ENCODE measurements at places on chromosomes 5 and 9.

- DNase-seq: no peak
Observed at GRCh38 chr9:123825342-123826060, 104.4 kb downstream of the DENND1A start.

DNA sequence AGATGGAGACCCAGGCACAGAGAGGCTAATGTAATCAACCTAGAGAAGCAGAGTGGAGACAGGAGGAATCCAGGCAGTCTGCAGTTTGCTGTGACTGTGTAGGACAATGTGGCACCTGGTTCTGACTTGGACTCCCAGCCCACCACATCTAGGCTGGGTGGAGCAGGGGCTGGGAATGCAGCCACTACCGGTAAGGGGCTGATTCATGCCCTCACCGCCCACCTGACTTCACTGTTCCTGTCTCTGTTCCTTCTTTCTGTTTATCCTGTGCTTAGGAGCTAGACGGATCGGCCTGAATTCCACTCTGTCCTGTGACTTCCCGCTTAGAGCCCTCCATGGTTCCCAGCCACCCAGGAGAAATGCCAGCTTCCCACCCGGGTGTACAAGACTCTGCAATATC lies 2.6 kb downstream of the PDLIM4 start:
- DNase-seq: no peak

DNA sequence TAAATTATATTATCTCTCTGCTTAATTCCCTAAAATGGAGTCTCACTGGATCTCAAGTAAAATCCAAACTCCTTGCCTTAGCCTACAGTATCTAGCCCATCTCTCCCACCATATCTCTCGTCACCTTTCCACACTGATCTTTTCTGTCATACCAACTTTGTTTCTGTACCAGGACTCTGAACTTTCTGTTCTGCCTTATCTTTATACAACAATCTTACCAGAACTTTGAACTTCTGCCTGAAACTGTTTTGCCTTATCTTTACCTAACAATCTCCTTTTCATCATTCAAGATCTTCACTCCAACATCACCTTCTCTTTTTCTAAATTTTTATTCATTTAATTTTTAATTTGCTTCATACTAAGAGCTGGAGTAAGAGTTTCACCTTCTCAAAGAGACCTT lies 139.0 kb downstream of the CPLANE1 start:
- DNase-seq: no peak

GRCh38 chr5:151195622-151196021 lies 28.3 kb downstream of the CCDC69 start:
- DNase-seq: no peak

DNA sequence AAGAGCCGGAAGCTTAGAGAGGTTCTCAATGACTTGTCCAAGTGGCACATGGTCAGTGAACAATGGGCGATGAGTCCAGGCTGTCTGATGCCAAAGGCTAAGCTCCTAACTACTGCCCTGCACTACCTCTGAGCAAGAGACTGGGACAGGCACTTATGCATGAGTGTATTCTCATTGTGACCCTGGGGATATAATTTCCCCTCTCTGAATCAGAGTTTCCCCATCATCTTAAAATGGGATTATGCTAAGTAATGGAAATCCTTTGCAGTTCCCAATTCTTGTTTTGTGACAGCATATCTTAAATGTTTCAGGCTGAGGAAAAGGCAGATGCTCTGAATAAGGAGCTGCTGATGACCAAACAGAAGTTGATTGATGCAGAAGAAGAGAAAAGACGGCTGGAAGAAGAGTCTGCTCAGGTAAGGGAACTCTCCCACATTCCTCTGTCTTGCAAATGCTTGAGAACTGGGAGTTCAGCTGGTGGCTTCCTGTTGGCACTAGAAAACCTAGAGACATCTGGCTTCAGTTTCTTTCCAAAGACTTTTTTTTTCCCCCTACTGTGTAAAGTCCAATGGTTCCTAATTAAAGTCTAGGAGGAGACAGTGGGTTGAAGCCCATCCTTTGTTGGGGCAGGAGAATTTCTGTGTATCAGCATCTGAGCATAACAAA lies 64.1 kb downstream of the GPR21 start:
- no peak for DNase-seq

DNA sequence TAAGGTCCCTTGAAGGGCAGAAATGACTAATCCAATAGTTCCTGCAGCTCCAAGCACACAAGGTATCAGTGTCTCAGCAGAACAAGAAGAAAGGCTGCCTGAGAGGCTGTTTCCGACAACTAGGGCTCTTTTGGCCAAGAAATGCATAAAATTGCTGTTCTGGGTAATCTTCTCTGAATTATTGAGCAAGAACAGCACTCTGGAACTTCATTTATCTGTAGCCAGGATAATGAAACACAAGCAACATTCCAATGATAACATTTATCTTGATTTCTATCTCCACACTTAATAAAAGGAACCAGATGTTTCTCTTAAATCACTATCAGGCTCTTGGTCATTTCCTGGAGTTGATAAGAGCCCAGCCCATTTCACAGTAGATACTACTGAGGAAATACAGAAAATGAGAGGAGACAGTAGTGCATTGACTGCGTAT lies 17.0 kb upstream of the AUH start:
- DNase-seq: no peak

GRCh38 chr9:13568405-13568804 lies 288.9 kb upstream of the MPDZ start:
- DNase-seq: no peak

- no peak for DNase-seq
Observed at GRCh38 chr5:32767948-32768467, 56.9 kb downstream of the NPR3 start.

DNA sequence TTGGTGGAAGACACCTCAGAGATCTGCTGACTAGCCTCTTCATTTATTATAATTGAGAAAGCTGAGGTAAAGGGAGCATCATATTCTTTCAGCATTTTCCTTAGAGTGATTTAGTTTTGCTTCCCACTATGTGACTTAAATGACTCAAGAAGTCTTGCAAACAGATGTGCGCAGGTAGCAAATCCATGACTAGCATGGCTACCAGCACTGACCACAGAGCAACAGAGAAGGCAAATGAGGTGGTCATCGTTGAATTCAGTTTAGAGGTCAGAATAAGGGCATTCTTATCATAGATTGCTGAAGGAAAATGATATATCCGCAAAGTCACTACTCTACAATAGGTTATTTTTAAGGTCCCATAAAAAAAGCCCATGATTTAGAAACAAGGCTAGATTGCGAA lies 162.2 kb downstream of the PIK3R1 start:
- DNase-seq: no peak

- DNase-seq: no peak
Observed at GRCh38 chr9:94210616-94211603, 48.2 kb upstream of the ZNF169 start.

- DNase-seq: no peak
Observed at GRCh38 chr5:126741361-126741760, 35.6 kb upstream of the LMNB1 start.

- no peak for DNase-seq
Observed at GRCh38 chr5:134523543-134524271, 1.8 kb upstream of the JADE2 start.

GRCh38 chr5:107615299-107615817 lies 55.4 kb downstream of the EFNA5 start:
- DNase-seq: no peak

DNA sequence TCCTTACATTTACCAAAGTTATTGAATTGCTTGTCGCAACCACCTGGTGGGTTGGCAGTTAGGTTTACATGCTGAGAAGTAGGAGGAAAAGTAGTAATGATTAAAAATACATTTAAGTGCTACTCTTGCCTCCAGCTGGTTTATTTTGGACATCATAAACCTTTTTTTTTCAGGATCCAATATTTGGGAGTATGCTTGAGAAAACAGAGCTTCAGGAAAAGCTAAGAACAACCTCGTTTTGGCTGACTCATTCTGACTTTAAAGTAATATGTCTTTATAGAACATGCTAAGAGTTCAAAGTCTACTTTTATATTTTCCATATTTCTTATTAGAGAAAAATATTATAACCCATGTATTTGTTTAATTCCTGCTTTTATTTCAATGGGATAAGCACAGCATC lies 41.7 kb upstream of the BNC2 start:
- no peak for DNase-seq

GRCh38 chr5:57902095-57902494 lies 419.5 kb upstream of the ACTBL2 start:
- no peak for DNase-seq

DNA sequence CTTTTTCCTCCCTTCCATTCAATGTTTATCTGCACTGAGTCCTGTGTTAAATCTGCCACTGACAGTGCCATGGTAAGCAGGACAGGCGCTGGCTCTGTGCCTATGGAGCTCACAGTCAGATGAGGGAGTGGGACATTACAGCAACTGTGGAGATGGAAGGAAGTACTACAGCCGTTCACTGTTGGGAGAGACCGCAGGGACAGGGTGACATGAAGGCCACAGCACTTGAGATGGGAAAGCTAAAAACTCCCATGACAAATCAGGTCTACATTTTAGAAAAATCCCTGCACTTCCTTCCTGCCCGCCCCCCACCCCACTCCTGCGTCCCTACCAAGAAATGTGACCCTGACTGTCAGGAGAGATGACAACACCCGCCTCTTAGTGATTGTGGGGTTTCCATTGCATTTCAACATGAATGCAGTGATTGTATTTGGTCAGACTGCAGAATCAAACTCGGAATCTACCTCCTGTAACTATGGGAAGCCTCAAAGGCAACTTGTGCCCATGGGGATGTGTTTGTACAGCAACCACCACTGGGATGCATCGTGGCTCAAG lies 56.4 kb downstream of the GTF3C4 start:
- no peak for DNase-seq

- DNase-seq: no peak
Observed at GRCh38 chr9:132671620-132672412, 1.6 kb downstream of the GTF3C4 start.

- DNase-seq: no peak
Observed at GRCh38 chr5:91332267-91333045, 50.7 kb downstream of the ARRDC3 start.

- no peak for DNase-seq
Observed at GRCh38 chr9:88533951-88534455, 975 bp upstream of the NXNL2 start.

DNA sequence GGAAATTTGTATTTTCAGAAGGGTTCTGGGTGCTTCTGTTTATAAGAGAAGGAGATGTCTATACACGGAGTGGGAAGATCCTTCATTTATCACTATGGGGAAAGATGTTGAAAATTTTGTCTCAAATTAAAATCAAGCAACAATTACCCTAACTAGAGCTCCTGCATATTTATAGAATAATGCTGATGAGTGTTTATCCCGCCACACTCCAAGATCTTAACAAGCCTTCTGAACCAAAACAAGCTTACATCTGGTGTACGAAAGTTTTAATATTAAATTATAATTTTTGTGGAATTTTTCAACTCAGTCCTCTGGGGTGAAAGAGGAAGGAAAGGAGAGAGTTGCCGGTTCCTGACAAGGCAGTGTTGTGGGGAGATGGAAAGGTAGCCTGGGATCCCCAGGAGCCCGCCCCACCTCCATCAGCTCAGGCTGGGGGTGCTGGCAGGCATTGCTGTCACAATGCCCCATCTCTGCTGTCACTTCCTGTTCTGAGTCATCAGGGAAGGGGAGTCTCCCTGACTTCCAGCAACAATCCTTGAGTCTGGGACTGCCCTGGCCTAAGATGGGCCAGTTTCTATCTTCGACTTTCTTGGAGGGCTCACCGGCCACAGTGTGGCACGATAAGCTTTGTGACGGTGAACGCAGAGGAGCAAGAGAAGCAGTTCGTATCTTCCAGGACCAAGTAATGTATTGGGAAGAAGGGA lies 64.5 kb downstream of the ERAP1 start:
- DNase-seq: no peak

- DNase-seq: no peak
Observed at GRCh38 chr5:109944461-109944860, 254.7 kb downstream of the MAN2A1 start.

DNA sequence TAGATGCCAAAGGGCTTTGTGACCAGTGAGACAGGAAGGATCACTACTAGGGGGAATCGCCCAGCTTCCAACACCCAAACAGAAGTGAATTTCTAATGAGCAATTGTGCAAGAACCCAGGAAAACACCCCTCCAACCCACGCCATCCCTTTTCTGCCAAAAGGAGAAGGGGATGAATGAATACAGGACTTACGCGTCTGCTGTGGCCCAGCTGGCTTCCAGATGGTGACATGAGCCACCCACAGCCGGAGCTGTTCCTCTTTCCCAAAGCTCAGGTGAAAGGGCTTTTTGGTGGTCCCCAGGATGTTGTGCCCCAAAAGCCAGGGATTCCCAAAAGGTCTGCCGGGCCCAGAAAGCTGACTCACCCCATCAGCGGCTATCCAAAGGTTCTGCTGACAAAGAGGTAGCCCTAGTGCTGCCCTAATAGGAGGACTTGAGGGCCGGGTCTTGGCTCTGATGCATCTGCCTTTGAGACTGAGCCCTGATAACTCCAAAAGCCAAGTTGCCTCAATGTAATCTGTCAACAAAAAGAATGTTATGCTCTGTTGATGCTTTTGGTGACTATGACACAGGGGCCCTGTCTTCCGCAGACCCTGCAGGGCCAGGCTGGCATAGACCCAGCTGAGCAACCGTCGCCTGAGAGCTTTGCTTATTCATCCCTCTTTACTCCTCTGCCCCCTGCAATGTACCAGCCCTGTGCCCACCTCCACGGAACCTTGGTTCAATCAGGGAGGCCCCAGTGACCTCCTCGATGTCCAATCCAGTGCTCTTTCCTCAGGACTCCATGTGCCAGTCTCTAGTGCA lies 14.5 kb downstream of the GSN start:
- no peak for DNase-seq

GRCh38 chr9:125748446-125749099 lies 1.4 kb downstream of the PBX3 start:
- DNase-seq: no peak

GRCh38 chr5:93582677-93583438 lies at the start of gene NR2F1:
NR2F1 (plus strand) TSS chr5:93583222; CDS start chr5:93585024, 1,802 bp downstream.
- no peak for DNase-seq

- no peak for DNase-seq
Observed at GRCh38 chr9:125749287-125749935, 2.2 kb downstream of the PBX3 start.

DNA sequence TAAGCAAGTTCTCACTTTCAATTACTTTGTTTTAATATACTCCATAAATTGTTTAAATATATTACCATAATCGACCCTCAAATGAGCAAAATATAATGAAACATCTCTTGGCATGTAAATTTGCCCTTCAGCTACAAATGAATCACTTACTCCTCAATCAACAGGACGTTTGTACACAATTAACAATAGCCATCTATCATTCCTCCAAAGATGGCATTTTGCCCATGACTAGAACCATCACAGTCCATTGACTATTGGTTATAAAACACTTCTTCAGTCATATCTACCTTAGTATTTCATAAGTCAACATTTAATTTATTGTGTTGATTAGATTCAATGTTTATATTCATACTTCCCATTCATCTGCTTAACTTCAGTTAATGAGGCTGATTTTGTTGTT lies 127.2 kb downstream of the CTNND2 start:
- no peak for DNase-seq

- DNase-seq: no peak
Observed at GRCh38 chr9:108813951-108814601, 41.7 kb downstream of the ACTL7B start.

GRCh38 chr5:91128604-91129003 lies 254.5 kb downstream of the ARRDC3 start:
- DNase-seq: no peak

DNA sequence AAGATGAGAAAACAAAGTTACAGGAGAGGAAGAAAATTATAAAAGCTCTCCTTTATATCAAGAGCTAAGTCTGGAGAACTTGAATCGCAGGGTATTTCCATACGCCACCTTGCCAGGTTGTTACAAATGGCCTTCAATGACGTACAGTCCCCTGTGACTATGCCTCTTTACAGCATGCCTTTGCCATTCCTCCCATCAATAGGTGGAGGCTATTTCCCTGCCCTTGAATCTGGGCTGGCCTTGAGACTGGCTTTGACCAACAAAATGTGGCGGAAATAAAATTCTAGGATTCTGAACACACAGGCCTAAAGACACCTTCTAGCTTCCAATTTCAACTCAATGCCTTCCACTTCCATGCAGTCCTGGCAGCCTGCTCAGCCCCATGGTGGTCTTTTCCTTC lies 45.7 kb downstream of the TSSK1B start:
- no peak for DNase-seq
